ENCODE measurements at places on chromosomes 4 and X. TPM values are rescaled to one million over a fixed set of nuclear protein-coding genes. Genes with fewer than 3 reads are reported as not detected.

Gene ATP2B3
- not detected for total RNA-seq

Gene CT45A2
- total RNA-seq: not detected

Gene RAI2
- 20.2 TPM for total RNA-seq

Gene CCSER1
- 14.1 TPM for total RNA-seq

Gene EDNRA
- 27.4 TPM for total RNA-seq

Gene MYOZ2
- 760 TPM for total RNA-seq

Gene AVPR2
- total RNA-seq: 4.9 TPM

Gene NHS
- 1.3 TPM for total RNA-seq

Gene FHDC1
- total RNA-seq: 0.14 TPM

Gene APOOL
- 46.5 TPM for total RNA-seq

Gene GLRA3
- not detected for total RNA-seq

Gene FRMD7
- 0.50 TPM for total RNA-seq

Gene NMU
- total RNA-seq: not detected

Gene PCDH11X
- total RNA-seq: not detected

Gene MGST2
- total RNA-seq: 106 TPM

Gene WDFY3
- total RNA-seq: 60.7 TPM

Gene TMEM156
- 1.1 TPM for total RNA-seq

Gene GAGE12F
- not detected for total RNA-seq

Gene GLOD5
- not detected for total RNA-seq

Gene KDR
- 22.9 TPM for total RNA-seq

Gene RADX
- 0.72 TPM for total RNA-seq

Gene LEF1
- 1.0 TPM for total RNA-seq

Gene IL2
- total RNA-seq: not detected

Gene AWAT2
- total RNA-seq: not detected

Gene WFS1
- 87.9 TPM for total RNA-seq

Gene ARHGEF9
- 48.4 TPM for total RNA-seq

Gene FIP1L1
- 40.1 TPM for total RNA-seq

Gene VCX
- not detected for total RNA-seq

Gene MAGED4B
- total RNA-seq: 1.2 TPM

Gene C4orf50
- total RNA-seq: not detected

Gene MAGIX
- 3.7 TPM for total RNA-seq

Gene LARP1B
- total RNA-seq: 20.3 TPM

Gene NPY2R
- not detected for total RNA-seq

Gene DDX53
- not detected for total RNA-seq

Gene RRH
- not detected for total RNA-seq

Gene P2RY4
- total RNA-seq: not detected

Gene CPLX1
- total RNA-seq: 1.7 TPM

Gene CCDC158
- total RNA-seq: 0.50 TPM

Gene MAGEC3
- total RNA-seq: not detected
